Stimulated activated CD4-positive, alpha-beta T cell treated with anti-CD3 and anti-CD28 coated beads, Interleukin-1b, Interleukin-23, amount 100 ng/mL, for 1 hour (primary cell): ENCODE measurements at places on chromosomes 4 and X.

DNA sequence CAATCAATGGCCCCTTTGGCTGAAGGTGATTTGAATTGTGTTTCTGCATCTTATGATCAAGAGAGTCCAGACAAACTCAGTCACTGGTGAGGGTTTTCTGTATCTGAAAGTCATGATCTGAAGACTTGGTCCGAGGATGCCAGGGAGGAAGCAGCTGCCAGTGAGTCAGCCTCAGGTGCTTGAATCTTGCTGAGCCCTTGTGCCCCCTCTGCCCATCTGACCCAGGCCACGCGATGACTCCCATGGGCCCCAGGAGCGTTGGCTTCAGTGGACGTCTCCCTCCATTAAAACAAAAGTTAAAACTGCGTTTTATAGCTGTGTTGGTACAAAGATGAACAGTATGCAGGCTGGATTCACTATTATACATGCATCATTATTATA, 62.0 kb downstream of the HTRA3 start:
- no peak for DNase-seq

DNA sequence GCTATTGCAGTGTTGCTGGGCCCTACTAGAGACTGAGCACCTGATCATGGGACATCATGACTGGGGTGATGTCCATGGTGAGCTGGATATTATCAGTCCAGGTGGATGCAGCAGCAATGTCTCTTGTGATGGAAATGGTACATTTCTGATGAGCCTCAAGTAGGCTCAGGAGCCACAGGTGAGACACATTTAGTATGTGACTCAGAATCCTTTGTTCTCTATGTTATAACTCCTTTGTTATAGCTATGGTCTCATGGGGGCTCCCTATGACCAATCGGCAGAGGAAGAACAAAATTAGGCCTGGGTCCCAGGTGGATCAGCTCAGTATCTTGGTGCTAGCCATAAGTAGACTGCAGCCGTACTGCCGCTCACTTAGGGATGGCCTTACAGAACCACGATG, 107.9 kb upstream of the FAT1 start:
- no peak for DNase-seq

DNA sequence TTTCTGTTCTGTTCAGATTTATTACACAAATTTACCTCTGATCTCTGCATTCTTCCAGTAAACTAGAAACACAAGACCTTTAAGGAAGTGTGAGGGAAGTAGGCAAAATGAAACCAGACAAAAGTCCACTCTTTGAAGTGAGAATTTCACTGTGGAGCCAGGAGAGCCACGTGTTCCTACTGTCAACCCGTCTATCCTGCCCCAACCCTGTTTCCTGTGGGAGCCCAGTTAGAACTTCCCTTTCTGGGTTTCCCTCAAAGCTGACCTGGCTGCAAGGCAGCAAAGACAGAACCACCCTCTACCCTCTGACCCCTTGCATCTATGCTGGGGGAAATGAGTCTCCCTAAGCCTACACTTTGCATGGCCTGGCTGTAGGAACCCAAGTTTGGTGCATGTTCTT, 40.0 kb downstream of the TMEM144 start:
- DNase-seq = no peak

- no peak for DNase-seq
Observed at GRCh38 chr4:92236877-92237276, 66.9 kb upstream of the GRID2 start.

GRCh38 chr4:101199507-101200285, 147.6 kb downstream of the PPP3CA start:
- no peak for DNase-seq

DNA sequence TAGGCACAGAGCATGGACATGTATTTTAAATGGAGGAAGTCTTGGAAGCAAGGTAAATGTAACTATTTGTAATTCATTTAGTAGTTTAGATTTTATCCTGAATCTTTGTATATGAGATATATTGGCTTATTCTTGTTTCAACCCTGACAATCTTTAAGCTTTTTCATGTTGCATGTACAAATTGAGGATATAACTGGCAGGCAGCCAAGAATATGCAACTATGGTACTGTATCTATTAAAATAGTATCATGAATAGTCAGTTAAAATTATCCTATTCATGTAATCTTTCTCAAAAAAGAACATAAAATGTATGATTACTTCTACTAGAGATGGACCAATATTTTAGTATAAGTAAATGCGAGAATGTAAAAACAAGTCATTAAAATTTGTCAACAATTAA, 1141.5 kb downstream of the PCDH18 start:
- no peak for DNase-seq

DNA sequence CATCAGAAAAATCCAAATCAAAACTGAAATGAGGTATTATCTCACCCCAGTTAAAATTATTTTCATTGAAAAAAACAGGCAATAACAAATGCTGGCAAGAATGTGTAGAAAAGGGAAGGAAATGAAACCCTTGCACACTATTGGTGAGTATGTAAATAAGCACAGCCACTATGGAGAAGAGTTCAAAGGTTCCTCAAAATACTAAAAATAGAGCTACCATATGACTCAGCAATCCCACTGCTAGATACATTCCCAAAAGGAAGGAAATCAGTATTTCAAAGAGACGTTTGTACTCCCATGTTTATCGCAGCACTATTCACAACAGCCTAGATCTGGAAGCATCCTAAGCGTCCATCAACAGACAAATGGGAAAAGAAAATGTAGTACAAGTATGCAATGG, 932.4 kb downstream of the PCDH18 start:
- DNase-seq = no peak

GRCh38 chr4:186554539-186554913, 841 bp downstream of the MTNR1A start:
- no peak for DNase-seq

- no peak for DNase-seq
Observed at GRCh38 chrX:41452565-41453356, 5.6 kb downstream of the NYX start.

DNA sequence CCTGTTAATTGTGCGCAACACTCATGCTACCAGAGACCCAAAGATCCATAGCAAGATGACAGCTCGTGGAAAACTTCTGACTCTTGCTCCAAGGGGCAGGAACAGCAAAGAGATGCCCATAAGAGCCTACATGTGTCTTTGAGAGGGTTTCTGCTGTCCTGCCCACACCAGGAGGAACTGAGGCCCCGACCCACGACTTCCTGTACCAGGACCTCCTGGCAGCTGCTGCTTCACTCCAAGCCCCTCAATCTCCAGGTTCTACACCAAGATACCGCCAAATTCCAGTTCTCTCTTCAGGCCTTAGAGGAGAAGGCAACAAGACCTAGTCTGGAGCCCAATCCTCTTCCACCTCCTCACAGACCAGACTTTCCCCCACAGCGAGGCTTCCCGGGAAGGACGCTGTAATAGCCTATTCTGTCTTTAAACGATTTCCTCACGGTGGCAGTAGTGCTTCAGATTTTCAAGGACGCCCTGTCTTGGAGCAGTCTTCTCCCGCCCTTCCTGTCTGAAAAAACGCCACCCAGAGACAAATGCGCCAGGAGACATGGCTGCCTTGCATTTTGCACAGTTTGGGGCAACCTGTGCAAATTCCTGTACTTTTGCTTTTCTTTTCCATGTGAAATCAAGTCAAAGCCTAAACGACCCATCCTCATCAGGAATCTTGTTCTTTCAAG, 230.2 kb upstream of the STK26 start:
- no peak for DNase-seq

DNA sequence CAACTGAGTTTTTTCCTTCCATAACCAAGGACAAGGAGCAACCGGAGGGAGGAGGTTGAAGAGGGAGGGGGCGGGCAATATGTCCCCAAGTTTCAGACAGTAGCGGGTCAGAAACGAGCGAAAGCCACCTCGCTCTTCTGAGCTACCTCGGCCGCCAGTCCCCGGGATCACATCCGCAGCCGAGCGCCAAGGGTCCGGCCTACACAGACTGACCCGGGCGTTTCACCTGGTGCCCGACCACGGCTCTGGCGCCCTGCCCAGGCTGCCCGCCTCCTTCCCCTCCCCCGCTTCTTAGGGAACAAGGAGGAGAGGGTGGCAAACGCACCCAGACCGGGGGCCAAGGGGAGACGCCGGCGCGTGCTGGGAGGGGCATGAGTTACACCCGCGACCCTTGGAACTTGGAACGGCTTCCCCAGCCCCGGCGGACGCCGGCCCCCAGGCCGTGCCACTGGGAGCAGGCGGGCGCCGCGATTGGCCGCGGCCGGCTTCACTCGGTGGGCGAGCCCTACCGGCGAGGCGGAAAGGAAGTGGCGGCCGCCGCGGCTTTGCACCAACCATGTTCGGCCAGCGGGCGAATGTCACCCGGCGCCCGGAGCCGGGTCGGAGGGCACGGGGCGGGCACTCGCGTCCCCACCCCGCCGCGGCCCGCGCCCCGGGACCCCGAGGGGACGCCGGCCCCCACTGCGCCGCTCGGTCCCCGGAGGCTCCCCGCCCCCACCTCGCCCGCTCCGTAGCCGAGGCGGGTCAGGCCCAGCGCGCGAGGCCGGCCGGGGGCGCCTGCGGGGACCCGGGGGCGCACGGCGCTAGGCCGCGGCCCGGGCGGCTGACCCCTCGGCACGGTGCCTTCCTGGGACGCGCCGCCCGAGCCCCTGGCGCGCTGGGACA, 1.5 kb downstream of the IRF2 start:
- DNase-seq = no peak

DNA sequence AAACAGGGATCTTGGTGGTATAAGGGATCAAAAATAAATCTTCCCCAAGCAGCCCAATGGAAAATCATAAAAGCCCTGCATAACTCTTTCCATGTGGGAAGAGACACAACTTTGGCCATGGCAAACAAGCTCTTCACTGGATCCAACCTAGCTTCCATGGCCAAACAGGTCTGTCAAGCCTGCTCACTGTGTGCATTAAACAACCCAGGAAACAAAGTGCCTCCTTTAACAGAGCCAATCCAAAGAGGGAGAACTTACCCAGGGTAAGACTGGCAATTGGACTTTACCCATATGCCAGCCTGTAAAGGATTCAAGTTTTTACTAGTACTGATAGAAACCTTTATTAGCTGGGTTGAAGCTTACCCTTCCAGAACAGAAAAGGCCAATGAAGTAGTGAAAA, 7.6 kb upstream of the HERC5 start:
- no peak for DNase-seq

DNA sequence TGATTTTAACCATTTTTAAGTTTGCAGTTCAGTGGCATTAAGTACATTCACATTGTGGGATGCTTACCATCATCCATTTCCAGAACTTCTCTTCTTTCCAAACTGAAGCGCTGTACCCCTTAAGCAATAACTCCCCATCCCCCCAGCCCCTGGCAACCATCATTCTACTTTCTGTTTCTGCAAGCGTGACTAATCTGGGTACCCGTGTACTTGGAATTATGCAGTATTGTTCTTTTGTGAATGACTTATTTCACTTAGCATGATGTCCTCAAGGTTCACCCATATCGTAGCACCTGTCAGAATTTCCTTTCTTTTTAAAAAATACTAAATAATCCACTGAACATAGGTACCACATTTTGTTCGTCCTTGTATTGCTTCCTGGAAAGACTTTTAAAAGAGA, 32.9 kb downstream of the USP9X start:
- DNase-seq = no peak

DNA sequence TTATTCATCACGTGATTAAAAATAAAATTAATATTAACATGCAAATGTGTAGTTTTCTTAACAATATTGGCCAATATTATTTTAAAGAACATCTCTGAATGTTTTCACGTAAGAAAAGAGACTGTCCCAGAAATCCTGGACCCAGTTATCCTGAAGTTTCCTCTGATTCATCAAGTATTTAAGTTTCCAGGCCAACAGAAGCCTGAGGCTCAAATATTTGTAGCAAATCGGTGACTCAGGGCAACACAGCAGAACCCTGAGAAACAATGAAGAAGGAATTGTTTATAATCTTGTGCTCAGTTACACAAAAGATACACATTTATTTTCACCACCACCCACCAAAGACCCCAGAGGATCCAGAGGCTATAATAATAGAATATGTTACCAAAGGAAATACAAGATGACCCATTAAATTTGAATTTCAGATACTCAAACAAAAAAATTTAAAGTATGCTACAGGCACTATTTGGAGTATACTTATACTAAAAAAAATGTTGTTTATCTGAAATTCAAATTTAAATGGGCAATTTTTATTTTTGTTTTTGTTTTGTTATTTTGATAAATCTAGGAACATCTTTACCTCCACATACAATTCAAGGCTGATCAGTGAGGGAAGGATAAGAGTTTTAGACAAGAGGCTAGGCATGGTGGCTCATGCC, 33.9 kb upstream of the SLC7A11 start:
- no peak for DNase-seq

DNA sequence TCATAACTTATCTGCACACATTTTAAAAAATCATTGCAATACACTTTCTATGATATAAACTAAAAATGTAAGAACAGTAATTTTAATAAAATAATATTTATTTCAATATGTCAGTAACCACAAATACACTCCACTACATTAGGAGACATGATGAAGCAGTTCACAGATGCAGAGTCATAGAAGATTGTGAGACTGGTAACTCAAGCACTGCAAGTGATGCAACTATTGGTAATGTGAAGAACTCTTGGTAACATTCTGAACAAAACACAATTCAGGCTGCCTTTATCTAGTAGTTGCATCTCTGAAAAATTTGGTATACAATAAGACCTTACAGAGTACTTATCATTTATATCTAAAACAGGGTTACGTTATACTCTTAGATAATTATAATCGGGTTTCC, 52.6 kb upstream of the LRAT start:
- DNase-seq = no peak

DNA sequence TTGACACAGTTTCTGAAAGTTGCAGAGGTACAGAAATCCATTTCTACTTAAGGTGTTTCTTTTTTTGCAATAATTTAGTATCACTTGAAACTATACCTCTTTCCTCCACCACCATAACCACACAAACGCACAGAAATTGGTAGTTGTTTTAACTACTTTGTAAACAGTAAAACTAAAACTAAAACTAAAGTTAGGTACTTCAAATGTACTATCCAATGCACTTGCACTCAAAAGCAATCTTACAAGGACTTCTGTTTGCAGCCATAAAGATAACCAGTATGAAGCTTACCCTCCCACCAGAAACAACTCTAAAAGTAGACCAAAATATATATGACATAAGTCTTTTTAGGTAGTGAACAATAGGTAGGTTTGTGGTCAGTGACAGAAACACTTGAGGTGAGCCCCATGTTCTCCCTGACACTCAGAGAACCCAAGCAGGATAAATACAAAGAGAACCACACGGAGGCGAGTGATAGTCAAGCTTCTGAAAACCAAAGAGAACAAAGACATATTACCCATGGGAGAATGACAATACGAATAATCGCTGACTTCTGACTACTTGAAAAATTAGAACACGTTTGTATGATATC, 72.2 kb upstream of the VBP1 start:
- DNase-seq = no peak

DNA sequence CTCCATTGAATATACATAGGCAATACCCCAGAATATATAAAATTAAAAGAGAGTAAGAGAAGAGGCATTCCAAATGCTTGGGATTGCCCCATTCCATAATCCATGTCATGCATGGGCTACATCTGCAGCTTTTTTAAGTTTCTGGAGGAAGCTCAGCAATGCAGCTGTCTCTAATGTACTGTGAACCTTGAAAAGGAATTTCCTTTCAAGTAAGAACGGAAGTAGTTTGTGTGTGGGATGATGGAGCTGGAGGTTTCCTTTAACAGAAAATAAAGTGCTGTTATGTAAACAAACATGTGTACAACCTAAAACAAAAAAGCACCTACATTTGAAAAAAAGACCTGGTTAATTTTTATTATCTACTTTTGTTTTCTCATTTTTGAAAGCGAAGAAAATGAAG, 303.5 kb downstream of the BMPR1B start:
- no peak for DNase-seq

GRCh38 chrX:132017431-132018185, 5.5 kb upstream of the STK26 start:
- DNase-seq = no peak
